Naive B cell (primary cell): ENCODE measurements at places on chromosomes 12 and 14. TPM values are rescaled to one million over a fixed set of nuclear protein-coding genes. Genes with fewer than 3 reads are reported as not detected.

- no peak overlapping the region for H3K4me3 ChIP-seq
- no peaks in the 10 kb centered on the region for H3K27me3 ChIP-seq
- DNase-seq, result no peak
- H3K4me1 ChIP-seq, result peaks cover 3% of the 10 kb centered on the region
- H3K36me3 ChIP-seq, result no peaks in the 10 kb centered on the region
These were observed 5.9 kb upstream of the NEDD1 start for GRCh38 chr12:96901175-96901574.

DNA sequence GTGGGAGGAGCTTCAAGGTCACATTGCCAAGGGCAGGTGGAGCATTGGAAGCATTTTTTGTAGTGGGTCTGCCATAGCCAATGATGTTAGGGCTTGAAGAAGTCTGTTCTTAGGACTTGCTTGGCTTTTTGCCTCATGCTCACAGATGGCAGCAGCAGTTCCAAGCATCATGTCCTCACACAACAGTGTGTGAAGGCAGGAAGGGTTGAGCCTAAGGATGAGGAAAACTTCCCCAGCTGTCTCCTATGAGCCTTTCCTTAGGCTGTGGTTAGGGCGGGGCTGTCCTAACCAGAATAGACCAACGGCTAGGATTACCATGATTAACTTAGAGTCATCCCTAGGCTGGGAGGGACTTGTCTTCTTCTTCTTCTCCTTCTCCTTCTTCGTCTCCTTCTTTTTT, 76.2 kb upstream of the KCNA1 start:
- peaks cover 51% of the 10 kb centered on the region for H3K4me1 ChIP-seq
- no peaks in the 10 kb centered on the region for H3K36me3 ChIP-seq
- no peak for DNase-seq
- no peaks in the 10 kb centered on the region for H3K27me3 ChIP-seq
- H3K27ac ChIP-seq, result no peak overlapping the region

DNA sequence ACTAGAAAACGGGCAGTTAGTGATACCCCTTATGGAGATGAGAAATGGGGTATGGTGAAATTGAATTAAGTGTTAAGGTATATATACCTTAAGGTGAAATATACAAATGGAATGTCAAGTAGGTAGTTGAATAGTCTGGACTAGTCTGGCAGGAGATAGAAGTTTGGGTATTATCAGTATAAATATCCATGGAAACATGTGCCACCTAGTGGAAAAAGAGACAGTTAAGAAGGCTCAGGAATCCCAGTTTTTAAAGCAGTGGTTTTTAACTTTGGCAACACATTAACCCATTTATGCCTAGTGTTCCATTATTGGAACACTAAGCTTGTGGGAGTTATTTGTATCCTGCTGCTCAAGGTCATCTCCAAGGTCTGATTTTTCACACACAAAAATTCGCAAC, 38.6 kb upstream of the TPH2 start:
- H3K4me1 ChIP-seq, result no peaks in the 10 kb centered on the region
- H3K36me3 ChIP-seq, result peaks cover 35% of the 10 kb centered on the region
- H3K27me3 ChIP-seq, result no peaks in the 10 kb centered on the region
- H3K4me3 ChIP-seq, result no peak overlapping the region
- H3K27ac ChIP-seq, result no peak overlapping the region

DNA sequence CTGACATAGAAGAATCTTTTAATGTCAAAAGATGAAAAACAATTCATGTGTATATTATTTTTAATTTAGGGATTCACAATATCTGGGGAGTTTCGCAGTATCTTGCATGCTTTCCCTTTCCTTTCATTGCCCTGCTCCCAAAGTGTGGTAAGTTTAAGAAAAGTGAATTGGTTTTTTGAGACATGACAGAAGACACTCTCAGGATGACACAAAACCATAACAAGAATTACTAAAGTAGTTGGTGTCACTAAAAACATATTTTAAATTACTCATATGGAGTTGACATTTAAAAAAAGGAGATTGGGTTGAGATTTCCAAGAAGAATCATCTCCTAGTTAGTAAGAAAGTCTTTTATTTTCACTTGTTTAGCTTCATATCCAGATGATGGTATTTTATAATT, 5.1 kb upstream of the PCNX1 start:
- H3K4me1 ChIP-seq, result peaks cover 4% of the 10 kb centered on the region
- H3K27ac ChIP-seq, result no peak overlapping the region
- H3K27me3 ChIP-seq, result peaks cover 8% of the 10 kb centered on the region

The HPD gene
- not detected for polyA plus RNA-seq
